ENCODE measurements at places on chromosomes 16 and 17.

DNA sequence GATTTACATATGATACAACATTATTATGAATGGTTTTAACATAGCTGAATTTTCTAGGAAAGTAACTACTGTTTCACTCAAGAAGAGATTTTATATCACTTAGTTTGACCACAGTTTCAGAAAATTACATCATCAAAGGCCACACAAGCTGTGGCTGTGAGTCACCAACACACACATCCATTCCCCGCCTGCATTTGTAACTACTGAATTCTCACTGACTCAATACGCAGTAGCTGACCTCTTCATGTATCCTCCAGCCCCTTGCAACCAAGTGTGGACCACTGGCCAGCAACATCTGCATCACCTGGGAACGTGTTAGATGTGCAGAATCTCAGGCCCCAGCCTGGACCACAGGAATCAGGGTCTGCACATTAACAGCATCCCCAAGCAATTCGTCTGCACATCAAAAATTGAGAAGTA is 197.6 kb downstream of the XYLT1 start:
- no peak for DNase-seq

GRCh38 chr17:33864758-33865229 is 390.3 kb upstream of the CCL2 start:
- DNase-seq, result no peak

- no peak for DNase-seq
Measured at GRCh38 chr17:82892899-82893565, 53.2 kb upstream of the ZNF750 start.

GRCh38 chr17:58215685-58216084 is 3.4 kb downstream of the MKS1 start:
- peak; percentile 55 for DNase-seq
